ENCODE measurements at places on chromosomes 2 and 18.

DNA sequence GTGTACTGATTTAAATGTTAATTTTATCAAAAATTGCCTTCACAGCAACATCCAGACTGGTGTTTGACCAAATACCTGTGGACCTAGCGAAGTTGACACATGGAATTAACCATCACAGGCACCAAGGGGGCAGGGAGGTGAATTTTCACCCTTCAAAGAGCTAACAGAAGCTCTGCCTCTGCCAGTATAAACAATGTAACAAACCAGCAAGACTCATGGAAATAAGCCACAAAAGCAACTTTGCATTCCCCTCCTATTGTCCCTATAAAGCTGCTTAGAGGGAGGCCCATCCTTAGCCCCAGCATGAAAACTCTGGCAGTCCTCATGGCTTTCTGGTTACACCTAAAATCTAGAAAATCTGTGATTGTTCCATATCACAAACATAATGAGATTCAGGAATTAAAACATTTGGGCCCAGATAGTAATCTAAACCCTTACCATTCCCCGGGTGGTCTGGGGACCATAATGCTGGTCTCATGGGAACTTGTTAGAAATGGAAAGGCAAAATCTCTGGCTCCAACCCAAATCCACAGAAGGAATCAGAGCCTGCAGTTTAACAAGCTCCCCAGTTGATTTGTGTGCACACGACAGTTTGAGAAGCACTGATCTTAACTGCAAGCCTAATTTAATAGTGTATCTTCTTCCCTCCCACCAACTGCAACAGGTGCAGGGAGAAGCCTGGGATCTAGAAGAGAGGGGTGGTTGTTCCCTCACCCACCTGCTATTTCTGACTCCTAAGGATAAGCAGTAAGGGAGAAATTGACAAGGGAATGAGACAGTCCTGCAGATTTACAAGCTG lies 23.1 kb downstream of the SERPINB11 start:
- DNase-seq: no peak

GRCh38 chr2:7073901-7074300 lies 156.7 kb downstream of the RNF144A start:
- no peak for DNase-seq

DNA sequence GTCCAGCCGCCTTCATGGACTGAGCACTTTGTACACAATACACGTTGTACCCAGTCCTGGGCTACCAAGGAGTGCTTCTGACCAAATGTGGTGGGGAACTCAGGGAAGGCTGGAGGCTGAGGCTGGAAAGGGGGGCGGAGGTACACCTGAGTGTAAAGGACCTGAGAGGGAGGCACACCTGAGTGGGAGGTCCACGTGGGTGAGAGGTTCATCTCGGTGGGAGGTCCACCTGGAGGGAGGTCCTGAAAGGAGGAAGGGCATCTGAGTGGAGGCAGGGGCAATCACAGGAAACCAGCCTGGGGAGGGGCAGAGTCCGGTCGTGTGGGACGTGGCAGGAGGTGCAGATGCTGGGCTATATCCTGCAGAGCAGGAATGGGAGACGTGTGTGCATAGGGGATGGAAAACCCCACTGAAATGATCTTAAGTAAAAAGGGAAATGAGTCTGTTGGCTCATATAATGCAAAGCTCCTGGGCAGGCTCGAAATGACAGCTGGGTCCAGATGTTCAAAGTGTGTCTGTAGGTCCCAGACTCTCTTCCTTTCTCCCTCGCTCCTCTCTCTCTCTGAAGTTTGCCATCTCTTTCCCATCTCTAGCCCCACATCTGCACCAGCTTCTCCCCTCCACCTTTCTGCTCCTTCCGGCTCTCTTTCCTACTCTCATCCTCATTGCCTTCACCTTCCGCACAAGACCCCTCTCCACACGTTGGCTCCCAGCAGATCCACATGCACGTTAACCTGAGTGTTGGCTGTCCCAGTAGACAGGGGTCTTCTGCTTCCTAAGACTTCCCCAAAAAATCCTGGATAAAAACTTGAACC lies 137.7 kb downstream of the PXDN start:
- no peak for DNase-seq

DNA sequence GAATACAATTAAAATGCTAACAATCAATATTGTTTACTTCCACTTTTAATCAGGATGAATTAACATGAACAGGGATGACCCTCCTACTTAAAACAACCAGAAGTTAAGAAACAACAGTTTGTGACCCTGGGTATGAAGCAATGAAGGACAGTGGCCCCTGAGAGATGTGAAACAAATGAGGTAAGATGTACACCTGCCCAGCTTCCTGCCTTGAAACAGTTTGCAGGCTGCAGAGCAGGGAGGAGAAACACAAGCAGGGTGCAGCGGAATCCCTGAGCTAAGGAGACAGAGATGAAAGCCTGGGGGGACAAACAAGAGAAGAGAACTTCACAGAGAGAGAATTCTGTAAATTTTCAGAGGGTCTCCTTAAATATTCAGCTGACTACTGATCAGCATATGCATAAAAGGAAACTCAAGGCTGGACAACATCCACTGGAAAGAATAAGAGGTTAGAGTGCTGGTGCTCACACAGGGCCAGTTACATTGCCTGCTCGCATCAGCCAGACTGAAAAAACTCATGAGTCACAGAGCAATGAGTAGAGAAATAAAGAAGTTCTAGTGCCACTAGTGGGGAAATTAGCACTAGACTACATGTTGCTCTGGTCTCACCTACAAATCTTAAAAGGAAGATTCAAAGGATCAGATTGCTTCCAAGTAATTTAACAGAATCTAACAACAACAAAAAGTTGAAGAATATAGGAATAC lies 106.4 kb downstream of the PID1 start:
- no peak for DNase-seq

GRCh38 chr18:49813069-49813318 lies 339 bp downstream of the ACAA2 start:
- no peak for DNase-seq

GRCh38 chr2:72744049-72744448 lies 81.8 kb downstream of the EXOC6B start:
- no peak for DNase-seq

GRCh38 chr18:3424280-3424890 lies 25.6 kb upstream of the TGIF1 start:
- no peak for DNase-seq

DNA sequence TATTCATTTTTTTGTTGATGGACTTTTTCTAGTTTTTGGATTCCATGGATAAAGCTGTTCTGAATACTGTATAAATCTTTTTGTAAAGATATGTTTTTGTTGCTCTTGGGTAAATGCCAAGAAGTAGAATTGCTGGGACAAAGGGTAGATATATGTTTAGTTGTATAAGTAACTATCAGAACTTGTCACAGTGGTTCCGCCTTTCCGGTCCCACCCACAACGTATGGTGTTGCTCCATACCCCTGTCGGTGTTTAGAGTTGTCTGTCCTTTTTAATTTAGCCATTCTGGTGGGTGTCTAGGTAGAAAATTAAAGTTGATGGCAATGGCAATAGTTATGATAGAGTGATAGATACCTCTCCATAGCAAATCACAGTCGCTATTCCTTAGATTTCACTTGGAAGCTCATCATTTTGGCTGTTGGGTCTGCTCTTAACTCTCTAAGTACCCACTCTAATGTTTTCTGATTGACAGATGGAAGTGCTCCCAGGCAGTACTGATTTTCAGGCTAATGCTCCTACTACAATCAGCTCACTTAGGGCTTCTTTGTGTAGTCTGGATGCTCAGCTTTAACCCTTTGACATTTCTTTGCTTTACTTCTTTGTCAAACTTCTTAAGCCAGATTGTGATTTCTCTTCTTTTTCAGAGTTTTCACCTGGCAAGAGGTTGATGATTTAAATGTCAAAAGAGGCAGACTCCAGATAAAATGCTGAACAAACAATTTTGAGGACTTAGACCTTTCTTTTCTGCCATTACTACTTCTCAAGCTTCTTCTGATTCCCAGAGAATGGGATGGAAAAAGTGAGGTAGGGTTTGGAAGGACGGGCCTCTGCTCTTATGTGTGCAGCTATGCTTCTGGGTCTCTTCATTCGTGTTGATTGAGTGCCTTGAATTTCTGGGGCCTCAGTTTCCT lies 156.4 kb downstream of the AQP4 start:
- no peak for DNase-seq

DNA sequence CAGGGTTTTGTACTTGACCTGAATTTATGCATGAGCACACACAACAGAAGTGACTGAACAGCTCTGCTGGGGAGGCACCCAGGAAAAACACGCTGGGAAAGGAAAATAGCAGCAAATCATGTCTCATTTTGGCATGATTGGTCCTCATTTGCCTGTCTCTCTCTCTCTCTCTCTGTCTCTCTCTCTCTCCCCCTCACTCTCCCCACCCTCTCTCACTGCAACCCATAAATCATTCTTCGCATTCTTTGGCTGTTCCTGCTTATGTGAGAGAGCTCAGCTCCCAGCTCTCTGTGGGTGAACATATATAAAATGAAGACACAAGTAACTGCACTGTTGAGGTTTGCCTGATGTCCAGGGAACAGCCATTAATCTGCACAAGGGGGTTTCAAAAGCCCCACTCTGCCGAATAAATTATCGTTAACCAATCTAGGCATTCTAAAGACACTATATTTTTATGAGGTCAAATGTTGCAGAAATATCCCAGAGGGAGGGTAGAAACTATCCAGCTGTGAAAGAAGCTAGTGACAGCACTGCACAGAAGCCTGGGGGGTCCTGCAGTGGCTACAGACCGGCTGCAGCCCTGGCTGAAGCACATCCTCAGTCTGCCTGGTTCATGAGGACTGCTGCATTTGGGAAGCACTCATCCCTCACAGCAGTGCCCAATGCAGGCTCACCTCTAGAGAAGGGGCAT lies 260.3 kb downstream of the AFF3 start:
- DNase-seq: no peak

- no peak for DNase-seq
These were observed 71.1 kb upstream of the HK2 start for GRCh38 chr2:74762789-74763188.

DNA sequence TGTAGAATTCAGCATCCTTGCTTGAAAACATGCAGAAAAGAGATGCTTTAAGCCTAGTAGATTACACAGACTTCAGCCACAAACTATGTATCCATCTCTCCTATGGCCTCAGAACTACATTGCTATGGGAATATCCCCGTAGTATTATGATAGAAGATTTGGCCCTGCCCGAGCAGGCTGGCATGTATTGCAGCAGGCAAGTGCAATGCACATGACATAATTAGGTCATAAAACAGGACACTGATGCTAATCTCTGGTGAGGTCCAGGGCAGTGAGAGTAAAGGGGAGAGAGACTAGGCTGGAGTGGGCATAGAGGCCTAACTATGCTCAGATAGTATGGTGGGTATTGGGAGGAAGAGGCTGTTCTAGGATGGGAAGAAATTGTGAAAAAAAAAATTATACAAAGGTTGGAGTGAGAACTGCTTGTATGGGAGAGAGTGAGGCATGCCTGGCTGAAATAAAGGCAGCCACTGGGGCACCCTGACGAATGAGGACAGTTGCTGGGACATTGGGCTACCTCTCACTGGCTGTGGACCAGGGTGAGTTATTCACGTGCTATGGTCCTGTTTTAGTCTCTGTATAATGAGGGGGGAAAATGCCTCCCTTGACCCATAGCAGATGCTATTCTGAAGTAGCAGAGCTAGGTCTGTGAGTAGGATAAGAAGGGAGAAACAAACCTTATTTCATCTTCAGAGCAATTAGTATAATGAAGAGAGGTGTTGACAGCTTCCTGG lies 1.6 kb upstream of the PLA2R1 start:
- no peak for DNase-seq

- no peak for DNase-seq
These were observed 98.2 kb downstream of the MRO start for GRCh38 chr18:50721451-50722120.

GRCh38 chr2:190126798-190127197 lies 64.3 kb upstream of the MSTN start:
- no peak for DNase-seq

GRCh38 chr2:196225213-196225612 lies 53.8 kb upstream of the STK17B start:
- no peak for DNase-seq

DNA sequence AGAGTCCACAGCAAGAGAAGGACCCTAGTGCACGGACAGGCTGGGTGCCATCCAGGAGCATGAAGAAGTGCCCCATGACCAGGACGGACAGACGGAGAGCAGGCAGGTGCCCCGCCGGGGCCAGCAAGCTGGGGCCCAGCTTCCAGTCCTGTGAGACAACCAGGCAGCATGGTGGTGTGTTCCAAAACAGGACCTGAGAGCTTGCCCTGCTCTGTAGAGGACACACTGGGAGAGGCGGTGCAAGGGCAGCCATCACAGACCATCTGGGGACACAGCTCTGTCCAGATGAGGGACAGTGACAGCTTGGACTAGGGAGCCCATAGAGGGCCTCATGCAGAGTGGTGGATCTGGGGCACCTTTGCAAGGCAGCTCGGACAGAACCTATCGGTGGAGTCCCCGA lies 279.8 kb downstream of the EIPR1 start:
- no peak for DNase-seq

- DNase-seq: no peak
These were observed 21.1 kb downstream of the NFU1 start for GRCh38 chr2:69416147-69416546.

GRCh38 chr2:156702541-156702940 lies 266.4 kb downstream of the GPD2 start:
- no peak for DNase-seq

- no peak for DNase-seq
These were observed 185.1 kb downstream of the MYO5B start for GRCh38 chr18:50009773-50010335.

- DNase-seq: no peak
These were observed 467.4 kb downstream of the SOX11 start for GRCh38 chr2:6159606-6160005.

GRCh38 chr2:53202063-53202462 lies 565.5 kb upstream of the CHAC2 start:
- no peak for DNase-seq

DNA sequence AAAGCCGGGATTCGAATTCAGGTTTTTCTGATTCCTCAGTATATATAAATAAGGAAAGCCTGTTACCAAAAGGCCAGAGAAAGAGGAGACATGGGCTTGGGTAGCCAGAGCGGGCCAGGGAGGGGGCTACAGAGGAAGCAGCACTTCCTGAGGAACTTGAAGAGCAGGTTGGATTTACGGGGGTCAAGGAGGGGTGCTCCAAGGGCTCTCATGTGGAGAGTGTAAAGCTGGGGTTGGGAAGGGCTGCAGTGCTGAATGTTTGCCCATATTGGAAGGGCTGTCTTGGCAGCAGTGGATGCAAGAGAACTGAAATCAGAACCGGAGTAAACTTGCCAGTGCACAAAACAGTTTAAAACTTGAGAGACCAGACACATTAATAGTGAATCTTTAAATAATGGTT lies 511.5 kb downstream of the CNTNAP5 start:
- no peak for DNase-seq

DNA sequence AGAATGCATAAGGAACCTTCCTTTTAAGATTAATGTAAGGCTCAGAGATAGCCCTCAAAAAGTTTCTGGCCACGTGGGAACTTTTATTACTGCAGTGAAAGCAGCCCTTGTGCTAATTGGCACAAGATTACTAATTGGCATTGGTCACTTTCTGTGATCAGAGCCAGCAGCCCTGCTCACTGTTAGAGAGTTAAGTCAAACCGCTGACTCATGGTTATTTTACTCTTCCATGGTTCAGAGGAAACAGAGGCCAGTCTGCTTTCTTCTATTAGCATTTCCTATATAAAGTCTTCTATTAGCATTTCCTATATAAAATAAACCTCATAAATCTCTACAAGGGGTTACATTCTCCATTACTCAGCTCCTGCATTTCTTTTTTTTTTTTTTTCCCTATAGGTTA lies 1.5 kb upstream of the SLC35G4 start:
- DNase-seq: no peak

GRCh38 chr2:166764216-166764615 lies 124.1 kb upstream of the XIRP2 start:
- no peak for DNase-seq

GRCh38 chr2:32882816-32883810 lies 63.6 kb upstream of the LTBP1 start:
- no peak for DNase-seq

GRCh38 chr2:196266351-196266750 lies 95.0 kb upstream of the STK17B start:
- DNase-seq: no peak

Data from cortex of kidney (tissue), 1 donor.